ENCODE measurements at places on chromosomes 3 and 15.

GRCh38 chr15:82183121-82184031 is 79.2 kb downstream of the EFL1 start:
- no peak for DNase-seq

- DNase-seq = no peak
These were observed 12.8 kb downstream of the DCUN1D1 start for GRCh38 chr3:182967218-182968204.

DNA sequence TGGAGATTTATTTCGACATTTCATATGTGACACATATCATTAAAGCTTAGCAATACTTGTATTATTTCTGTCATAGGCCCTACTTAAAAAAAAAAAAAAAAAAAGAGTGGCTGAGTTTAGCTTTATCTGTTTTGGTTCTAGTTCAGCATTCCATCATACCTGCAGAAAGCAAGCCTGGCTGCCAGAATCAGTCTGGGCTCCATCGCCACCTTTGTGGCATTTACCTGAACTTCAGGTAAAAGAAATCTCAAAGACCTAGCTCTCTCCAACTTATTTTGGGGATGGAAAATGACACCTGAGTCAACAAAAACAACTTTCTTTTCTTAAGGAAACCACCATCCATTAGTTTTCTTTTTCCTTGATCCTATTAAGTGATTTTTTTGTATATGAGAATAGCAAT is 82.1 kb downstream of the NEK10 start:
- no peak for DNase-seq

- DNase-seq = no peak
These were observed 51.4 kb downstream of the SSUH2 start for GRCh38 chr3:8593021-8593827.

- no peak for DNase-seq
These were observed 1.3 kb downstream of the SEMA7A start for GRCh38 chr15:74432271-74432967.

- DNase-seq = peak; percentile 9
These were observed 82.4 kb downstream of the WWTR1 start for GRCh38 chr3:149575213-149575960.

DNA sequence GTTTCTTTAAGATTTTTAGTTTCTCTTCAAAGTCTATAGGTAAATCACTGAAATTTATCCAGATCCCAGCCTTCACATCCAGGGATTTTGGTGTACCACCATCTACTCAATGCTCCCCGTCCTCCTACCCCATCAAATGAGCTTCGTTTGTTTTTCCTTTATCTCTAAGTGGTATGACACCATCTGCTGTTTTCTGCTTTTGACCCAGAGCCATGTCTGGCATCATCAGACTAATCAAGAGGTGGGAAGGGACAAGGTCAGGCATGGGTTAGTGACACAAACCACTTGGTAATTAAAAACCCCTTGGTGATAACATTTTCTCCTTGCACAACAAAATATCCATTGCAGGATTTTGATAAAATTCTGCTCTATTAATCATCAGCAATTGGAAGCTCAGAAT is 92.7 kb upstream of the GOLGA8J start:
- no peak for DNase-seq

GRCh38 chr15:34043391-34043790 is 4.4 kb upstream of the AVEN start:
- DNase-seq = no peak

GRCh38 chr15:98718426-98719136 is 70.2 kb downstream of the IGF1R start:
- DNase-seq = no peak

GRCh38 chr3:16600780-16601536 is 4.3 kb downstream of the DAZL start:
- DNase-seq = peak; percentile 37

DNA sequence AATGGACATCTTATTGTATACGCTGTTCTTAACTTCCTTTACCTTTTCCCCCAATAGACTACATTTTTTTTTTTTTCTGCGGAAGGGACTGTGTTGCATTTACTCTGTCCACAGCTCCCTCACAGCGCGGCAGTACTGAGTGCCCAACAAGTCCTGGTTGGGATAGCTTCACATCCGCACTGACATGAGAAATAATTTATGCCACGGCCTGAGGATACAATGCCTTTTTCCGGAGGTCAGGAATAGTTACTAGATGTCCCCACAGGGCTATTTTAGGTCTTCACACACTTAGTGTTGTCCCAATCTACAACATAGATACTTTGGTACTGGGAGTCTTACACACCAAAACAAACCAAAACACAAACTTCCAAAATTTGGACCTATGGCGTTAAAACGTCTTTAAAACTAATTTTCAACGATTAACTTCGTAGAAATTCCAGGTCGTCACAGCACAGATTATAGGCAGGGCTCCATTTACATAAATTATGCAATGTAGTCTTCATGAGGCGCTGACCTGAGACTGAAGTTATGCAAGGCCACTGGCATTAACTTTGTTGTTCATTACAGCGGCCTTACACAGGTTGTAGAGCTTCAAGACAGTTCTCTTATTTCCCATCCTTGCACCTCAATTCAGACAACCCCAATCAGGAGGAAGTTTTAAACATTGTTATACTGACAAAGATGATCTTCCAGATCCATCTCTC is 989 bp upstream of the PPIB start:
- no peak for DNase-seq

GRCh38 chr3:4512895-4513616 is 19.9 kb downstream of the ITPR1 start:
- DNase-seq = no peak

- no peak for DNase-seq
These were observed 112.8 kb upstream of the MEF2A start for GRCh38 chr15:99452728-99453636.

DNA sequence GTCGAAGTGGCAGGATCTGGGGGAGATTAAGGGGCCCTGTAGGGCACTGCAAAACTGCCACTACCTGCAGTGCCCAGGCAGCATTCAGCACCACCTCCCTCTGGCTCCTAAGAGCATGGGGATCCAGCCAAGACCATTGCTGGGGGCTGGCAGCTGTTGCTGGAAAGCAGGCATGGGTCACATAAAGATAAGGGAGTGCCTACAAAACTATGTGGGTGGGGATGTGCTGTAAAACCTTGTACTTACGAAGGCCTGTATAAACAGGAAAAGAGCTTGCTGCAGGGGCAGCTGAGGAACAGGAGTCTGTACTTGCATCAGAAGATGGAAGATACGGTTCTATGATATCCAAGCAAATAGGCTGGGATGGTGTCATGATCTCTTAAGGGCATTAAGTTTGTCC is 27.1 kb downstream of the IL20RB start:
- no peak for DNase-seq
